ENCODE measurements at places on chromosomes 16 and 17.

GRCh38 chr16:48153774-48154173, 2.0 kb downstream of the ABCC12 start:
- no peak for DNase-seq

- DNase-seq, result no peak
Measured at GRCh38 chr17:27538156-27538955, 82.1 kb downstream of the KSR1 start.

GRCh38 chr16:11576427-11577289, 10.1 kb downstream of the LITAF start:
- peak; percentile 58 for DNase-seq

- no peak for DNase-seq
Measured at GRCh38 chr17:44773140-44773539, 14.4 kb downstream of the ADAM11 start.

DNA sequence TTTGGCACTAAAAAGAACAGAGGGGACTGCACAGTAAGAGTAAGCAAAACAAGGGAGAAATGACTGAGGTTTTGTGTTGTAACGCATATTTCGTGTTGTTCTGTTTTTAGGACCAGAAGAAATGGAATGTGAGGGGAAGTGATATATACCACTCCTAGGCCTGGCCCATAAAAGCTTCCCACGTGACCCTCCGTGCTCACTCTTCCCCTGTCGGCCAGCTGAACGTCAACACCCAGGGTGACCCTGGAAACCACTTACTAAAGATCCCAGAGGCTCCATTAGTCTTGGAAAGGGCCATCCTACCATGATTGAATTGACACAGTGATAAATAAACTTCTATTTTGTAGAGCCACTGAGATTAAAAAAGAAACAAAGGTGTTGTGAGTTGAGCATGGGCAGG, 79.8 kb downstream of the HELZ start:
- no peak for DNase-seq

DNA sequence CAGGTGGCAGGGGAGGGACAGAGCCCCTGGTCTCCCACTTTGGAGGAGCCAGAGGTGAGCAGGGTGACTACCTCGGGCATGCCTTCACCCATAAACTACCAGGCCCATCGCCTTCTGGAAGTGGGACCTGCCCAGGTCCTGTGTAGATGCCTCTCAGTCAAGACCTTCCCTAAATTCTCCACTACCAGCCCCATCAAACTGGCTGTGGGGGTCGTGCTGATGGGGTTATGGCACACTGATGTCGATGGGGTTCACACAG, 5.8 kb upstream of the RAB37 start:
- DNase-seq, result no peak

DNA sequence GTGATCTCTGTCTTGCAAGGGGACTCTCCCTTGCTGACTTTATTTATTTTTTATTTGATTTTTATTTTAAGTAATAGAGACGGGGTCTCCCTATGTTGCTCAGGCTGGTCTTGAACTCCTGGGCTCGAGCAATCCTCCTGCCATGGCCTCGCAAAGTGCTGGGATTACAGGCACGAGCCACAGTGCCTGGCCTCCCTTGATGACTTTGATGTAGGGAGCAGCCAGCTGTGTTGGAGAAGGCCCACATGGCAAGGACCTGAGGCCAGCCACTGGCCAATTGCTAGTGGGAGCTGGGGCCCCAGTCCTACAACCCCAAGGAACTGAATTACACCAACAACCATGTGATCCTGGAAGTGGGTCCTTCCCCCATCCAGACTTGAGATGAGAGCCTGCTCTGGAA, 81.8 kb downstream of the CNGB1 start:
- no peak for DNase-seq

- no peak for DNase-seq
Measured at GRCh38 chr16:14600164-14600563, 29.9 kb downstream of the PARN start.

GRCh38 chr17:38354466-38354865, 2.8 kb downstream of the SOCS7 start:
- no peak for DNase-seq

DNA sequence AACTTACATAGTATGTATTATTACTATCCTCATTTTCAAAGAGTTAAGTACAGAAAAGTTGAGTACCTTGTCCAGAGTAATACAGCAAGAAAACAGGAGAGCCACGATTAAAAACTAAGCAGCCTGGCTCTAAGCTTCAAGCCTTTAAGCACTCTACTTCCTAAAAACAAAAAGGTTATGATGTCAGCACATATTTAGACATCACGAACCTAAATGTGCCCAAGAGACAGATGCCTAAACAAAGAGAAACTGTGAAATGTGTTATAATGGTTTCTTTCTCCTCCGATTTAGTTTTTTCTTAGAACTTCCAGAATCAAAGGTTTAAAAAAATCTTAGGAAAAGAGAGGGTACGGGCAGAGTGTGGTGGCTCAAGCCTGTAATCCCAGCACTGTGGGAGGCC, 151.0 kb downstream of the VPS53 start:
- no peak for DNase-seq

DNA sequence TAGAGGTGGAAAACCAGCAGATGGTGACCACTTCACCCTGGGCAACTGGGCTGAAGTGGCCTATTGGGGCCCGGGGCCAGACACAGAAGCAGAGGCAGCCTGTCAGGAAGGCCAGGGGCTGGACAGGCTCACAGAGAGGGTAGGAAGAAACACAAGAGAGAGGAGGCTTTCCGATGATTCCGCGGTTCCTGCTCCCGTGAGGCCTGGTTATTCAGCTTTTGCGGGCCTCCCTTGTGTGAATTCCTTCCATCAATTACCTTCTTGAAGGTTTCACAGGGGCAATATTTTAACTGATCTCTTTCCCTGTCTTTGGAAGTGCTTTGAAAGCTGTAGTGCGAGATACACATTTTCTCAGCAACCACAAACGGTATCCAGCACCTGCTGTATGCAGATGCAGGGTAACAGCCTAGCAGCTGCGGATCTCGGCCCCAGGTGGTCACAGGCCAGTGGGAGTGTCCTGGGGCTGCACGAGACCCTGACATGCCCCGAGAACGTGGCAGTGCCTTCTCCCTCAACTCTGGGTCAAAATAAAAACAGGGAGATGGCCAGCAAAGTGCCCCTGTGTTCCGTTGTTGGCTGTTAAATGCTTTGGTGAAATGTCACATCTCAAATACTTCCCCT, 11.6 kb upstream of the CMIP start:
- DNase-seq, result no peak

DNA sequence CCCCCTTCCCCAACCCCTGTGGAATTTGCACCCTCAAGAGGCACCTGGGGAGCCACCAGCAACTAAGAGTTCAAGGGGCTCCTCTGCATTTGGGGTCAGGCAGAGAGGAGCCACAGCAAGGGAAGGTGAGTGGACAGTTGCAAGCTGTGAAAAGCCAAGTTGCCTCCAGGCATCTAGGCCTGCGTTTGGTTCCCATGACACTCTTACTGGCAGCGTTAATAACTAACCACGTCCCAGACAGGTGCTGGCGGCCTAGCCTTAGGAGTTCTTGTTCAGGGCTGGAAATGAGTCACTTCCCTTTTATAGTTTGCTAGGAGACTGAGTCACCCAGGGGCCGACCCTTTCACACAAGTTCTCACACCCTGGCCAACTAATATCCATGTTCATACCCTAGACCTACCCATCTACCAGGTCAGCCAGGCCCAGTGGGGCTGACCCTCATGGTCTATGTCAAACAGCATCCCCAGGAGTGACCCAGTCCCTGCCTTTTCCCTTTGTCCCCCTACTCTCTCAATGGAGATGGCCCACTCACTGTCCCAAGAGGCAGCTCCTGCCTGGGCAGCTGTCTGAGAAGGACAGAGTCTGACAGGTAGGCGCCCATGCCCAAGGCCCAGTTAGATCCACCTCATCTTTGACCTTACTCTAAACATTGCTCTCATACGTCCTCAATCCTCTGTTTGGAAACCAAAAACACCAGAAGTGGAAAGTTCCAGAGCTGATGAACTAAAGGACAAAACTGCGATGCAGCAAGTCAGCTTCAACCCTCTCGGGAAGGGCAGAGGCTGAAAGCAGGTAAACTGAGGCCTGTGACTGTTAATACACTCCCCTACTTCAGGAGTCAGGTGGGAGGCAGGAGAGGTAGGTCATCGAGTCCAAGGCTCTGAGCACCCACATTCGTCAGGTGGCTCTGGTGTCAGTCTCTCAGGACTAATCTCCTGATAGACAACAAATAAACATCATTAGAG, 300.6 kb downstream of the SOX9 start:
- DNase-seq, result no peak

- no peak for DNase-seq
Measured at GRCh38 chr16:66167564-66168291, 198.8 kb upstream of the CDH5 start.

GRCh38 chr17:10210151-10210574, 11.8 kb upstream of the GAS7 start:
- DNase-seq, result no peak

GRCh38 chr17:36124879-36125824, 21.5 kb downstream of the CCL4 start:
- no peak for DNase-seq

GRCh38 chr16:85169333-85170065, 57.2 kb upstream of the CIBAR2 start:
- no peak for DNase-seq

DNA sequence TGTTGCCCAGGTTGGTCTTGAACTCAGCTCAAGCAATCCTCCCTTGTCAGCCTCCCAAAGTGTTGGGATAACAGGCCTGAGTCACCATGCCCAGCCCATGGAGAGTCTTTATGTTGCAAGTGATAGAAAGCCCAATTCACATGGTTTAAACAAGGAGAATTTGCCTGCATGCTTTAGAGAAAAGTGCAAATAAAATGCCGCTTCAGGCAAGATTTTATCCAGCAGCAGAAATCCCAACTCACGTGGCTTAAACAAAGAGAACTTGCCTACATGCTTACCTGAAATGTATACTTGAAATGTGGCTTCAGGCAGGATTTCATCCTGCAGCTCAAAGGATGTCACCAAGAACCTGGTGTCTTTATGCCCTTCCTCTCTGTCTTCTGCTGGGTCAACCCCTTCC, 28.8 kb upstream of the XYLT2 start:
- DNase-seq, result no peak

GRCh38 chr17:40443196-40443987, at the start of gene IGFBP4:
IGFBP4 (plus strand) TSS chr17:40443450; CDS start chr17:40443736, 286 bp downstream.
- peak; percentile 62 for DNase-seq

- no peak for DNase-seq
Measured at GRCh38 chr16:47728205-47728604, 267.1 kb downstream of the PHKB start.

DNA sequence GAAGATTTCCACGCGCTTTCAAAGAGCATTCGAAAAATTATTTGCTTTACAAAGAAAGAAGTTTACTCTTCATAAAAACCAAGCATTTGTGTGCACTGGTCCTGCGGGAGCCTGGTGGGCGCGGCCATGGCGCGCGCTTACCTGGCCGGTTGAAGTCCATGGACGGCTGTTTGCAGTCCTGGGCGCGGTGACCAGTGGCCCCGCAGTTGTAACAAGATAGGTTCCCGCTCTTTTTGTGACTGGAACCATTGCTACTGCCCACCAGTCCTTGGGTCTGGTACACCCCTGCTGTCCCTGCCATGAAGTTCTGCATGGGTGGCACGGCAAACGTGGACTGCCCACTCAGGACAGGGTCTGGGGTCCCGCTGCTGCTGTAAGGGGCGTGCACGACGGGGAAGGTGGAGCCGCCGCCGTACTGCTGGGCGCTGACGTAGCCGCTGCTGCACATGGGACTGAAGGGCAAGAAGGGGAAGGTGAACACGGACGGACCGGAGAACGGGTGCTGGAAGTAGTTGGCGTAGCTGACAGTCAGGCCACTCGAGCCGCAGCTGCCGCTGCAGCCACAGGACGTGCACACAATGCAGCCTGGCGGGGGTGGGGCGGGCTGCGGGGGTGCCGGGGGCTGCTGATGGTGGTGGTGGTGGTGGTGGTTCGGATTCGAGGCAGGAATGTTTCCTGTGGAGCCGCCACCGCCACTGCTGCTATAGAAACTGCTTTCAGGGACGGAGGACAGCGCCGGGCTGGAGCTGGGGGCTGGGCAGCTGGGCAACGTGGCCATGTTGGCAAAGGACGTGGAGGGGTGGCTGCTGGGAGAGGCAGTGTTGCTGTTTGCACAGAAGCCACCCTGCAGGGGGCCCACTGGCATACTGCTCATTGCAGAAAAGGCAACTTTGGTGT, 19.5 kb downstream of the MAP1LC3B start:
- DNase-seq, result no peak
